Gastroesophageal sphincter (tissue), 4 donors: ENCODE measurements at places on chromosomes 16 and 17.

GRCh38 chr17:4625181-4625617 lies 16.3 kb downstream of the ALOX15 start:
- ATAC-seq: no peak

DNA sequence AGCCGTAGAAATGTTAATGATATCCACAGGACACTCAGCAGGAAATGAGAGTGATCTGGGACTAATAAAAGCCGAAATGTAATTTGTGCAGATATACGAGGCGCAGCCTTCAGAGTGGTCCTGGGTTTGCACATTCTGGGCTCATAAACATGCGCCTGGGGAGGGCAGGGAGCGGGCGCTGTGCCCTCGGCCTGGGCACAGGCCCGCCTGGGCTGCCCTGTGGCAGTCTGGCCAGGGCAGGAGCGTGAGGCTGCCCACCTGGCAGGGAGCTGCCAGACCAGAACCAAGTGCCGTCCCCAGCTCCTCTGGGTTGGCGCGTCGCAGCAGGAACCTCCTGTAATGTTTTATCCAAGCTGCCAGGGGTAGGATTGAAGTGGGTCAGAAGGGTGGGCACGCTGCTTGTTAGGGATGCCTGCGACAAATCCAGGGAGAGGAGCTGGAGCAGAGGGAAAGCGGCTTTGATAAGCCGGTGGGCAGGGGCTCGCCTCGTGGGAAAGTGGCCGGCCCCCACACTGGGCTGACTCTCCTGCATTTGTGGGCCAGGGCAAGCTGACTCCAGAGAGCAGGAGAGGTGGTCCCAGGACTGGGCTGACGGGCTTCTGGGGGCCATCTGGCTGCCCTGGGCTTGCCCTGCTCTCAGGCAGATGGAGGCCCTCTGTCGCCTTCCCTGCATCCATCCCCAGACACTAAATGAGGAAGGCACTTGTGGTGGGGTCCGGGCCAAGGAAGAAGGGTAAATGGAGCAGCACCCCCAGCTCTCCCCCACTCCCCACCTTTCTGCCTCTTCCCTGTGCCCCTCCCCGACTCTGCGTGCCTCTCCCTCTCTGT lies 45.9 kb downstream of the SREBF1 start:
- ATAC-seq: no peak

GRCh38 chr17:72390675-72391508 lies 270.1 kb downstream of the SOX9 start:
- ATAC-seq: no peak

GRCh38 chr17:17685775-17686291 lies 4.6 kb downstream of the RAI1 start:
- no peak for ATAC-seq

DNA sequence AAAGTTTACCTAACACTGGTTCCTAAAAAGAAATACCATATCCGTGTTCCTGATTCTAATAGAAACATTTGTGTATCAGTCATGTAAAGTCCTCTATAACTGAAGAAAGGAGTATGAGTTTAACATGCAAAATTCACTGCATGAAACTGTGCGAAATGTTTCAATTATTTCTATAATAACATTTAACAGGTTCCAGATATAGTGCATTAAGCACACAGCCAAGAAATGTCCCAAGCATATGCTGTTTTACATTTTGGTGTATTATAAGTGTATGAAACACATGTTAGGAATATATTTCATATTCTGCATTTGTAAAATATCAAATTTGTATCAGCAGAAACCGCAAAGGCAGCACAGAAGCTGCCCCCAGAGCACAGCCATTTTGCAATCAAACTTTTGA lies 764.9 kb downstream of the KCNJ2 start:
- no peak for ATAC-seq

- peak; percentile 31 for ATAC-seq
Measured at GRCh38 chr16:14151256-14152030, 80.3 kb downstream of the MRTFB start.

DNA sequence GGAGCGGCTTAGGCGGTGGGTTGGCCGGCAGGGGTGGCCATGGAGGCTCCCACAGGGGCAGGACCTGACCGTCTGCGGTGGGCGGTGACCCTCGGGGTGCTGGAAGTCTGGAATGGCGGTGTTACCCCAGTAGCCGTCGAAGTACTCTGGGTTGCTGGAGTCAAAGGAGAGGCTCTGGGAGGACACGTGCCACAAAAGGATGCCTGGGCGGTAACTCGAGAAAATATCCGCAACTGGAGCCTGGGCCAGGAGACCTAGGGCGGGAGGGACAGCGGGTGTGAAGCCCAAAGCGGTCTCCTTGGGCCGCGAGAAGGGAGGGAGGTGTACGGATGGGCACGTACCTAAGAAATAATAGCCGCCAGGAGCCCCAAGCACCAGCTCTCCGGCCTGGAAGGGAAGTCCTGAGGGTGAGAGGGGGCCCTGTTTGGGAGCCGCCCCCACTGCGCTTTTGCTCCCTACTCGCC lies 4.6 kb downstream of the ITGA2B start:
- peak; percentile 2 for ATAC-seq

DNA sequence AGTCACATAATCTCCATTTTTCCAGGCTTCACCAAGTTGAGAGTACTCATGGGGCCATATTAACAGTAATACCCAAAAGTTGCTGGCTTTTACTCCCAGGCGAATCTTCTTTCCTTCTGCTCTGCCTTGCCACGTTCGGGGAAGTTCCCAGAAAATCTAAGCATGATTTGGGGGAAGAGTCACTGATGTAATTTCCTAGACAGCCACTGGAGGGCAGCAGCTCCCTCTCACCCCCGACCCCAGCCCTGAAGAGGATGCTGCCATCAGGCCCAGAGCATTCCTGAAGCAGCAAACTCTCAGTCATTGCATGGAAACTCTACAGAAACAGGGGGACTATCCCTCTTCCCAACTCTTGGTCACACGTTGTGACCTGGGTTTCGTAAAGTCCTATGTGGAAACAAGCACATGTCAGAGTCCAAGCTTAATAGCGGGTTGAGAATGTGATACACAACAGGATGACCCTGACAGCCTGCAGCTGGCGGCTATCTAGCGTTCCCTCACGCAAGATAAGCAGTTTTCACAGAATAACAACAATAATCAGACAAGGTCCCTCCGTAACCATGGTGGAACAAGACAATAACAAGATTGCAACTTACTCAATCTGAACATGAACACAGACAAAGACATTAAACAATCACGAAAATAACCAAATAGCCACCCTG lies 43.8 kb upstream of the DHX40 start:
- peak; percentile 62 for ATAC-seq

GRCh38 chr17:59688496-59688895 lies 18.7 kb downstream of the PTRH2 start:
- no peak for ATAC-seq

DNA sequence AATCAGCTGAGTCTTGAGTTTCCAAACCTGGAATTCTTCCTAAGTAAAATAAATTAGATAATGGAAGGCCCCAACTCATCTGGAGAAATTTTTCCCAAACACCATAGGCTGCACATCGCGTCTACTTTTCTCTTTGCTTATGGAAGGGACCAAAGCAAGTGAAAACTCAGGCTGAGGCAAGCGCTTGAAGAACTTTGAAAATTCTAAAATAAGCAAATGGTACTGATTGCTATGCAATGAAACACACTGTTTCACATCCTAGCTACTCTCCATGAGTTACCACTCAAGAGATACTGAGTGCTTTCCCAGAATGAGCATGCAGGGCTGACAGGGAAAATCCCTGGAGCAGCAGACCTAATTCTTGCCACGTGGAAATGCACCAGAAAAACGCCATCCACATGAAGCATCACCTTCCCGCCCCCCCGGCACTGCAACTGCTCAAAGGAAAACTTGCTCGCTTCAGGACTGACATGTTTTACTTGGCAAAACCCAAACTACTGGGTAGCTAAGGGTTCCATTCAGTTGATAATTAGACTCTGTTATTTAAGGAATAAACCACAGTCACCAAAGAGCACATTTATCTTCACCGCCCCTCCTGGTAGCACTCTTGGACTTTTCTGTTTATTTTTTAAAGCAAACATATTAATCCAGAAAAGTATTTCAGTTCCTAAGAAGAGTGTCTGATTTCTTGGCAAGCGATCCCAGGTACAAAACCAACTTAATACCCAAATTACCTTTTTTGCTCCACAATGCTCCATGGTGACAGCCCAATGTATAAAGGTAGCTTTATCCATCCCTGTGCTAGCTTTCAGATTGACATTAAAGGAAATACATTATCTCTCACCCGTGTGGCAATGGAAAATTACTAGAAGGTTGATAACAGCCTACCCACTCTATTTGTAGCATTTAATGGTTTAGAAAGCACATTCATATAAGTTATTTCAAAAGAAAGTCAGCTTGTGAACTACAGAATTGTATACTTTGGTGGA lies 62.5 kb downstream of the WDR59 start:
- peak; percentile 65 for ATAC-seq

- ATAC-seq: no peak
Measured at GRCh38 chr16:68737730-68738629, 888 bp downstream of the CDH1 start.

- ATAC-seq: no peak
Measured at GRCh38 chr16:27703121-27703520, 153.2 kb downstream of the KATNIP start.

DNA sequence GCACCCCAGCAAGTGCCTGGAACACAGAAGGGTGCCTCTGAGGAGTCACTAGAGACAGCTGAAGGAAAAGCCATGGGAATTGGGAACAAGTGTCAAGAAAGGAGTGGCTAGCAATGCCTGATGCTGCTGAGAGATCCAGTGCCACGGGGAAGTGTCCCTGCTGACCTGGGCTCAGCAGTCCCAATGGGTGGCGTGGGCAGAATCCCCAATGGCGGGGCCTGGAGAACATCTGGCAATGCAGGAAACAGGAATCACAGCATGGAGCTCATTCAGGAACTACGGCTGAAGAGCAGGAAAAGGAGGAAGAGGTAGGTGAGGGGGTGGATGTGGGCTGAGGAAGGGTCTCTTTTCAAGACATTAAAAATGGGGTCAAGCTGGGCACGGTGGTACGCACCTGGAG lies 30.1 kb downstream of the UBE2O start:
- ATAC-seq: no peak
